ENCODE measurements at places on chromosomes 5 and 9.

DNA sequence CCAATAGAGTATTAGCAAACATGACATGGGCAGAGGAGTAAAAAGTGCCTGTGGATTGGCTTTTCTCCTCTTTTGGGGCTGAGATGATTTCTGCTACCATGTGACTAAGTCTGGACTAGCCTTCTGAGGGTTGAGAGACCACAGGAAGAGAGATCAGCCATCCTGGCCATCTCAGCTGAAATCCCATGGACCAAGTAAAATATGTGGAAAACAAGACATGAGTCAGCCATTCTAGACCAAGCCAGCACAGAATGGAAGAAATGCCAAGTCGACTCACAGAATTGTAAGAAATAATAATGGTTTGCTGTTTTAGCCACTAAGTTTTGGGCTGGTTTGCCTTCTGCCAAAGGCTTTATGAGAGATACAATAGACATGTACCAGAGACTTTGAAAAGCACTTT, 377.8 kb downstream of the CHSY3 start:
- DNase-seq: peak; percentile 5

GRCh38 chr9:90979639-90980038, 178.0 kb downstream of the SYK start:
- no peak for DNase-seq

- DNase-seq: no peak
Observed at GRCh38 chr9:113992994-113993393, 85.1 kb downstream of the AMBP start.

DNA sequence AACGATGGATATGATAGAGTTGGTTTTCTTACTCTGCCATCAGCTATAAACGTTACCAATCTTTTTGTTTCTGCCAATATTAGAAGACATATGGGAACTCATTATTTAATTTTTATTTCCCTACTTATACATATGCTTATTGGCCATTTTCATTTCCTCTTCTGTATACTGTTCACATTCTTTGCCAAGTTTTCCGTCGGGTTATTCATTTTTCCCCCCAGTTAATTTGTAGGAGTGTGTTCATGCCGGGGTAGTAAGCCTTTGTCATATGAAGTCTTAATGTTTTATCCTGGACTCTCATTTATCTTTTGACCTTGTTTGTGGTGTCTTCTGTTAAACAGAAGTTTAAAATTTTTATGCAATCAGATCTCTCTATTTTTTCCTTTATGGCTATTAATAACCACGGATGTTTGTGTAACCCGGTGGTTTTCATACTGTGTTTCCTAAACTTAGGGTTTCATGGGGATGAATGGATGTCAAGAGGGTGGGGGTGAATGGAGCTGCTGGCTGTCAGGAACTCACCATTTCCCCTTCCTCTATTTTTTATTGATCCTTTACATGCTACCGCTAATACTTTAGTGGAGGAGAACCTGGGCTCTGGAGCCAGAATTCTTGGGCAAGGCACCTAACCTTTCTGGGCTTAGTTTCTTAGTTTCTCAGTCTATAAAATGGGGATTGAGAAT, 42.5 kb upstream of the PPARGC1B start:
- DNase-seq: no peak

- peak; percentile 54 for DNase-seq
Observed at GRCh38 chr5:177402271-177403043, 2.0 kb upstream of the PFN3 start.

GRCh38 chr9:83956436-83957247, 23.4 kb downstream of the HNRNPK start:
- peak; percentile 85 for DNase-seq

DNA sequence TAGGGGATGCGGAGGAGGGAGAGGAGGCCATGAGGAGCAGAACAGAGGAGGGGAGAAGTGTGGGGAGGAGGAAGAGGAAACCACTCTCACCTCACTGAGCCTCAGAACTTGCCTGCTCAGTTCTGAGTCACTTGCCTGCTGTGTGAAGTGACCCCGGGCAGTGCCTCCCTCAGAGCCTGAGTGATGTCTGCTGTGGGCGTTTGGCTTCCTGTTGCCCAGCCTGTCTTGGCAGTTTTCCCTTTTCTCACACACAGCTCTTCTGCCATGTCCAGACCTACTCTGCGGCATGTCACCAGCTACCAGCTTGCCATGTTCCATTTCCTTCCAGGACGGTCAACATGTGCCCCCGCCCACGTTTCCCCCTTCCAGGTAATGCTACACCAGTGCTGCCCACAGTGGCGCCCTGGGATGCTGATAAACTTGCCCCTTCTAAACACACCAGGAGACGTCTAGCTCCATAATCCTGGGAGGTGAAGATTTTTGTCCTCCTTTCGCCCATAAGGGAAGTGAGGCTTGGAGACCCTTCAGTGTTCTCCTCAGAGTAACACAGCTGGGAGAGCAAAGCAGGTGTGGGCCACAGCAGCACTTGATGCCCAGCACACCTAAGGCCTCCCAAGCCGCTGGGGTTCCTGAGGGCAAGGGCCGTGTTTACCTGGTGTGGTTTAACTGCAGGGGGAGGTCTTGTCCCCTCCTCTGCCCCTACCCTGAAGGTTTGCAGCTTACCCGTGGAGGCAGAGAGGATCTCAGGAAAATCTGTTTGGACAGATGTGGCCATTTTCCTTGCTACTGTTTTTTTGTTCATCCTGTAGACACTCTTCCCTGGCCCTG, 63.8 kb upstream of the RNF130 start:
- peak; percentile 59 for DNase-seq

GRCh38 chr5:143717400-143717799, 94.6 kb upstream of the HMHB1 start:
- DNase-seq: peak; percentile 85

- DNase-seq: no peak
Observed at GRCh38 chr9:125863923-125864322, 116.8 kb downstream of the PBX3 start.

DNA sequence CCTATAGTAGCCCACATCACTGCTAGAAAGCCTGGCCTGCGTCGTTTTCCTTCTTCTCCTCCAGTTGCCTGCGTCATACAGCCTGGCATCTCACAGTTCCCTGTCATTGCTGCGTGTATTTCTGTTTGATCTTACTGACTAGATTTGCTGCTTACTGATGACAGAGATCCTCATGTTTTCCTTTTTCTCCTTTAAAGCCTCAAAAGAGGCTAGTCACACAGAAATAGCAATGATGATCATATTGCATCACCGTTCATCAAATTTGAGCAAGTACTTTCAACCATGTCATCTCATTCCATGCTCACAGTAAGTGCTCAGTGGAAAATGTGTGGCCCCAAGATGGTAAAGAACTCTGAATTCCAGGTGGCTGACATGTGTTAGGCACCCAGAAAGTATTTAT, 76.8 kb downstream of the MVB12B start:
- no peak for DNase-seq

- DNase-seq: peak; percentile 20
Observed at GRCh38 chr5:167653645-167654106, 637.8 kb upstream of the WWC1 start.

DNA sequence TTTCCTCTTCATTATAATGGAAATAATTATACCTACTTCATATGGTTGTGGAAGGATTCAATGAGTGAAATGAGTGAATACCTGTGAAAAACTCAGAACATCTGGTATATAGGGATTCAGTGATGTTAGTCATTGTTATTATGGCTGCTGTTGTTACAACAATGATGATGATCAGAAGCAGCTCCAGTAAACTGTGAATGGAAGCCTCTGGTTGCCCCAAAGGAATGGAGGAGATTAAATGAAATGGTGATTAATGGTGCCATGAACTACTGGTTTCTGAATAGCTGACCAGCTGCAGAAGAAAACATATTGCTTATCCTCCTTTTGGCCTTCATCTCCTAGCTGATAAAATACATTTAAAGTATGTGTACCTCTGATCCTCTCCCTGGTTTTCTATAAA, 372.0 kb downstream of the ARHGEF28 start:
- no peak for DNase-seq

DNA sequence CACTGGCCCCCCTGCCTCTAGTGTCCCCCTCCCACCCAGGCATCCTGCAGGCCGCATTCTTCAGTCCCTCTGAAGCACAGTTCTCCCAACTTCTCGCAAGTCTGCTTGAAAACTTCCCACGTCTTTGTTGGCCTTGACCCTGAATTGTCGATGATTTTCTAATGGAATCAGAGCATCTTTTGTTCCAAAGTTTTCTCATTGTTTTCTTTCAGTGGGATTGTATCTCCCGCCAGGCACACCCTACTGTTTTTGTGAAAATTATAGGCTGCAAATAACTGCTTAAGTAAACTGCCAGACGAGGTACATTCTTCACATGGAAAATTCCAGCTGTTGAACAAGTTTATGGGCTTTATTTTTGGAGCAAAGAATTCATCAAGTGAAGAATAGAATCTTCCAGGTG, 122.6 kb upstream of the SLC25A48 start:
- no peak for DNase-seq

DNA sequence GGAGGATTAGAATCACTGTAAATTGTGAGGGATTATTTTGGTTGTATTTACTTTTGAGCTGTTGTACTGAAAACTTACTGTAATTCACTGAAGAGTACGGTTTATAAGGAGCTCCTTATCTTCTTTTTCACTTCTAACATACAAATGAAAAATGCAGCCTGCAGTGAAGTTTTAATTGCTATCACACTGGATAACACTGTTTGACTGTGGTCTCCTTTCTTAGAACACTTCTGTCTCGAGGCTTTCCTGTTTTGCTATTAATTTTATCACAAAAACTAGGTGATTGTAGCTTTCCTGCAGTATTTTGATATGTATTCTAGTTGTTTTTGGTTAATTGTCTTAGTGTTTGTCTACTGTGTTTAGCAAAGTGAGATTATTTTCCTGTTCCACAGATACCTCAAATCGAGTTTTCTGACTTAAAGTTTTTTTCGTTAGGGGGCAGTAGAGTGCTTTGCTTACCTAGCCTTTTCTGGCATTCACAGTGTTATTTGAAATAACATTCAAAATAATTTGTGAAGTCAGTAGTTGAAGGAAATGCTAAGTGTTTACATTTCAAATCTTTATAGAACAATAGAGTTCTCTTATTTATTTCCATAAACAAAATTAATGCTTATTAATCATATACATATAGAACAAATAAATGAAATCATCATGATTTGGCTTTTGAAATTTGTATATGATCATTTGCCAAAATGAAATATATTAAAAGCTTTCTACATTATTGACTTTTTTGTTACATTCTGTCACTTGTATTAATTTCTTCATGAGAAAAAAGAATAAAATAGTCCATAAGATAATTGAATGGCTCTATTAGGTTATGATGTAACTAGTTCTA, 52.9 kb downstream of the COMMD10 start:
- DNase-seq: peak; percentile 31

- DNase-seq: peak; percentile 56
Observed at GRCh38 chr5:144142139-144142823, 28.2 kb downstream of the YIPF5 start.

- DNase-seq: no peak
Observed at GRCh38 chr5:43231977-43232376, 40.0 kb downstream of the NIM1K start.

GRCh38 chr9:35180801-35181200, 19.0 kb downstream of the UNC13B start:
- no peak for DNase-seq

DNA sequence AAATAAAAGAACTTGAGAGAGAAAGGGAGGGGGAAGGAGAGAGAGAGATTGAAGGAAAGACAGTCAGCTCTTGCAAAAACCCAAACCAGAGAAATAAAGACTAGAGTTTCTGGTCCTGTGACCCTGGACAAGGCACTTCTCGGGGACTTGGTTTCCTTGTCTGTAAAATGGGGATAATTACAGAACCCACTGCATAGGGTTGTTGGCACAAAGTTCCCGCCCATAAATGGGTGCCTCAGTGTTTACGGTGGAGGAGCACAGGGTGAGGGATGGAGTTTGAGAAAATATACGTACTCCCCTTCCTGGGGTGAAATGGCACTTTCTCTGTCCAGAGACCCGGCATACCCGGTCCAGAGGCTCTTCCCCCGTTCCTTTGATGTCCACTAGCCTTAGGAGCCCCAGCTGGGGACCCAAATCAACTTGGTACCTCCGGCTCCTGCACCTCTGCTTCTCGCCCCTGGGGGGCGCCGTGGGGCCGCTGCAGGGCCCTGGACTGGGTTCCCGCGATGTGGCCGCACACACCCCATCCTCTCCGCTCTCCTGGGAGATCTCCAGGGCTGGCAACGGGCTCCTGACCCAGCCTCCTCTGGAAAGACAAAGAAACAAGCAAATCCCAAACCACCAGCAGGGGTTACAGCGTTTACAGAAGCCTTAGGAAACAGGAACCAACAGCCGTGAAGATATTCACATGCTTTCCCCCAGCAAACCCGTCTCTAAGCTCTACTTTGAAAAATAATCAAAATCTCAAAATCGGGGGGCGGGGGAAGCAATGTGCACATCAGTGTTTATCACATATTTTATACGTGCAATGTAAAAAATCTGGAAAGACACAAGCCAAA, 26.3 kb downstream of the PTGES start:
- DNase-seq: peak; percentile 95

DNA sequence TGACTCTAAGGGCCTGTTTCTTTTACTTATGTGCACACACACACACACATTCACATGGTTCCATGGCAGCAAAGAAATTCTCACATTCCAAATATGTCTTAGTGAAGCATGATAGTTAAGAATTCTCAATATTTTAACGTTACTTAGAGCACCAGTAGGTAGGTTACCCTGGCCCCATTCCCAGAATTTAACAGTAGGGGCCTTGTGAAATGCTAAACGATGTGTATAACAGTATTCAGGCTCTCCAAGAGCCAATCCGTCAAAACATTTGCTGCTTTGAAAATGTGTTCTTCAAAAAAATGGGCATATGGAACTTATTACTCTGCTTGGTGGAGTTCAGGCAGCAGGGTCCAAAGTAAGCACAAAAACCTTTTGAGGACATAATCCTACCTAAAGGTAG, 93.7 kb upstream of the DAB2 start:
- peak; percentile 50 for DNase-seq

DNA sequence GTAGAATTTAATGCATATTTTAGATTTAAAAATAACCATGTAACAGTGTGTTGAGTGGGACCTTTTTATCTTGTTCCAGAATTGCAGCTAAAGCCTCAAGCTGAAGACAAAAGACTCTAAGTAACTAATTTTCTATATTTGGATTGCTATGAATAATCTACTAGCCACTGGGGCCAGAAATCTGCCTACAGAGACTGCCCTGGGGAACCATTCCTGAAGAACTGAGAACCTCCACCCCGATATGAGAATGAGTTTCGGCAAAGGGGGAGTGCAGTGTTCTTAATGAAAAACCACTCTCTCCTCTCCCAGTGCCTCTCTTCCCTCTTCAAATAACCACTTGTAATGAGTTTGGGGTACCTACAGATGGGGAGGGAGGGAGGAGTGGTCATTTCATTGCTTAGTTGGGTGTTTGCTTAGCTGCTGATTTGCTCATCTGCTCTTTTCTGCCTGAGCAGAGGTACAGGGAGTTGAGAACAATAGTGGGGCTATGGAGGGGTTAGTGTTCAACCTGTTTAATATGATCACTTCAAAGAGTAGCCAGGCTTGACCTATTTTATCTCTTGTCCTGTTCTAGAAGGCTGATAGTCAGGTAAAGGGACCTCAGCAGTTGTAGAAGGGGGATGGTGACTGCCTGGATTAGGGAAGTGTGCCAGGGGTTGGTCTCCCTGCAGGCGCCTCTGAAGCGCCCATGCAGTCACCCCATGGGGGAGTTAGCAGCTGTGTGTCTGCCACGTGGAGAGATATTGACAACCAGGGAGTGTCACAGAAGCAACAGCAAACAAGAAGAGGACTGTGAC, 47.7 kb downstream of the ATG10 start:
- no peak for DNase-seq
